ENCODE measurements at places on chromosomes 2 and 18.
A peak's percentile ranks its signal among the peaks of the same experiment; 100 is the strongest.

DNA sequence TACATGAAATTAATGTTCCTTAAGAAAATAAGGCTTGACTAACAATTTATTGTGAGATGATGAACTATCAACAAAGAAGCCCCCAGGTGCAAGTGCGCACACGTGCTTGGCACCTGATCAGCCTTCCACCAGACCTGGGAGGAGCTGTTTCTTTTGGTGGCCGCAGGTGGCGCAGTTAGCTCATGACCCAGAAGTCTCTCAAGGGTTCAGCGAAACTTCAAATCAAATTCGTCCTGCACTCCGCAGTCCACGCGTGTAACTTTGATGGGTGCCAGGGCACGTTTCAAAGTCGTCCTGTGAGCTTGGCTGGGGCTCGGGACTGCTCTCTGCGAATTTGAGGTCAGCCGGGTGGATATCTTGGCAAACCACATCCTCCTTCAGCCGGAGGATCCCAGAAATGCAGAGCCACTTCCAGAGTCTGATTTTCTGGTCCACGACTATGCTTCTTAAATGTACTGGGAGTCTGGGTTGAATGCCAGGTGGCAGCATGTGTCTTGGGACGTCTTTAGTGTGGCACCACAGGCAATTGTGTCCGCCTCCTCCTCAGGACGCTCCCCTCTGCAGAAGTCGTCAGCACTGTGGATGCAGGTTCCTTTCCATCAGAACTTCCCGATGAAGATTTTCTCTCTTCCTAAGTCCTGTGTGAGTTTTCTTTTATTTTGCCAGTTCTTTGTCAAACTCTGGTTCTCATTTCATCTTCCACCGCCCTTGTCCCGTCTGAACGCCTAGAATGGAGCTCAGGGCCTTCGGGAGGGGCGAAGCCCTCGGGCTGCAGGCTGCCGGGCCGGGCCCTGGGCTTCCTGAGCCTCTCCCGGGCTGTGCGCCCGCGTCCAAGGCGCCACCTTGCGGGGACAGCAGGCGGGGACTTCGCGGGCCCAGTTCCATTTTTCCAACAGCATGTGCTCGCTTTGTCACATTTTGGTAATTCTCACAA, 61.3 kb upstream of the RAPGEF4 start:
- no peak for DNase-seq

DNA sequence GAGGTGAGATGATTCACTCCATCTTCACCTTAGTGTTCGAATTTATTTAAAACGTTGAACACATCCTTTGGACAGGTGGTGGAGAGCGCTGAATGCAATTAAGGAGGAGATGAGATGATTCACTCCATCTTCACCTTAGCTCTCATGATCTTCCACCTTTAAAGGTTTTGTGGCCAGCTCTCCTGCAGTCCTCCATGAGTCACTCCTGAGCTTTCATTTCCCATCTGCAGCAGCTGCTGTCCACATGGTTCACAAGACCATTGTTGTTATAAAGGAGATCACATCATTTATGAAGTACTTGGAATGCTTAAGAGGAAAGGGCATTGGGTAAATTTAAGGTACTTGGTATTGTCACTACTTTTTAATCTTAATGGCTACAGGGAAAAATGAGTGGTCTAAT, 298.5 kb downstream of the PAX3 start:
- no peak for DNase-seq

DNA sequence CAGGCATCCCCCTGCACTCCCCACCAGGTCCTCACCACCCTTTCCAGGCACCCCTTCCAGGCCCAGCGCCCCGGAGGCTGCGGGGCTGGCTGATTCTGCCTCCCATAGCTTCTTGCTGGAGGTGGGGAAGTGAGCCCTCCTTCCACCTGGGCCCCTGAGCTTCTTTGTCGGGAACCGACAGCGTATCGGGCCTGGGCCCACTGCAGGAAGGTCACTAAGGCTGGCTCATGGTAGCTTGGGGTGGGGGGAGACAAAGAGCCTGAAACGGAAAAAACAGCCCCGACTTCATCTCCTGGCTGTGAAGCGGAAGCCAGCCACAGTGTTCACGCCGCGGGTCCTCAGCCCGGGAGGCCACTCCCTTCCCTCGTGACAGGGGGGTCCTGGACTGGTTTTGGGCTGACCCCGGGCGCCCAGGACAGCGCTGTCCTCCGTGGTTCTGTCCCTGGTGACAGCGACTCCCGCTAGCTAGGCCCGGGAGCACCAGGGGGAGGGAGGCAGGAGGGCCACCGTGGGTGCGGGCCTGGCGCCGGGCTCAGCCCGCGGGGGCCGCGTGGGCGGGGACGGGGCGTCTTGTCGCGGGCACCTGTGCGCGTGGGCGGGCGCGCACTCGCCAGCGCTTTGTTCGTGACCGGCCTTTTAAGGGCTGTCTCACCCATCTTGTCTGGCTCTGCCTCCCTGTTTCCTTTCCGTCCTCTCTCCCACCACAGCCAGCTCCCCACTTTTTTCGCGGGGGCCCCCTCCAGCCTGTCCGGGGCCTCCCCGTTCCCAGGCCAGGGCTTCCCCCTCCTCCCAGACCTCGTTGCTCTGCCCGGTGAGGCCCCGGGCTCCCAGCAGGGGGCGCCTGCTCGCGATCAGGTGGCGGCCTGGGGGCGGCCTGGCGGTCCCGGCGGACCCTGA, 64.9 kb downstream of the DNMT3A start:
- DNase-seq: peak; percentile 52

GRCh38 chr2:23399674-23400261, 14.8 kb downstream of the KLHL29 start:
- DNase-seq: no peak

DNA sequence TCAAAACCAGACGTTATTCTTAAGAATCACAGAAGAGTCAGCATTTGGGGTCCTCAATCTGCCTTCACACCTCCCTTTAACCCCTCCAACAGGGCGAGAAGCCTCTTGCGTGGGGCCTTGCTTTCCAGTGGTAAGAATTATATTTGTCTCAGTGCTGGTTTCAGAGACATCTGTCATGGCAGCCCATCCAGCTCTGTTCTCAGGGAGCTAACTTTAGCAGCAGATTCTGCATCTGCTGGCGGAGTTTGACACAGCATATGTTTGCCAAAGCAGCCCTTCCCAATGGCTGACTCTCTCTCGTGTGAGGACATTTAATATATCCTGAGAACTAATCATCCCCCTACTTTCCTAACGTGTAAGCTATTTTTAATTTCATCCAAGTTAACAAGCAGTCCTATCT, 91.5 kb upstream of the BCL11A start:
- DNase-seq: no peak

GRCh38 chr2:26017464-26018183, 16.3 kb upstream of the RAB10 start:
- no peak for DNase-seq

DNA sequence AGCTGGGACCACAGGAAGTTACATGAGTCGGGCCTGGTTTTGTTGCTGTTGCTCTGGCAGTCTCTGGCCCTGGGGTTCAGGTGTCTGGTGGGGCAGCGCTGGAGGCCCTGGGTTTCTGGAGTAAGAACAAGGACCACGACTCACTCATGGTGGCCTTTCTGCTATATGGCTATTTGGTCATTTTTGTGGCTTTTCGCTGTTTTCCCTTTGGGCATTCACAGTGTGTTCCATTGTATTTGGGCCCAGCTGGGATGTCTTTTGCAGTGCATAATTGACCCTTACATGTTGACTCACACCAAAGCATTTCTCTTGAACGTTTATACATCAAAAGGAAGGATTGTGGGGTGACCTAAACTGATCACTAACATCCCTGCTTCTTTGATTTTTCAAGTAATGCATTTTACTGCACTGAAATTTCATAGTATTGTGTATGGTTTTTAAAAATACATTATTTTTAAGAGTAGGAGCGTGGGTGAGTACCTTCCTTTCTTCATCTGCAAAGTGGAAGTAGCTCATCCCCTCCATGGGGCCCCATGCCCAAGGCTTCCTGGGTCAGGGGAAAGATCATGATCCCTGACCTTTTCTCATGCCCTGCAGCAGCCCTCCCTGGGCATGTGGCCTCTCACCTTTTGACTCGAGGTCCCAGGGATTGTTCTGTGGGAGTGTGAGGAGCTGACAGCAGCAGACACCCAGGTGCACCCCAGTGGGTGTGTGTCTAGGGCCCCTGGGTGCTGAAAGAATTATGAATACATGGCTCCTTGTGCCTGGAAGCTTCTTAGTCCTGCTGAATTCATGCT, 225.5 kb downstream of the AGAP1 start:
- DNase-seq: no peak

DNA sequence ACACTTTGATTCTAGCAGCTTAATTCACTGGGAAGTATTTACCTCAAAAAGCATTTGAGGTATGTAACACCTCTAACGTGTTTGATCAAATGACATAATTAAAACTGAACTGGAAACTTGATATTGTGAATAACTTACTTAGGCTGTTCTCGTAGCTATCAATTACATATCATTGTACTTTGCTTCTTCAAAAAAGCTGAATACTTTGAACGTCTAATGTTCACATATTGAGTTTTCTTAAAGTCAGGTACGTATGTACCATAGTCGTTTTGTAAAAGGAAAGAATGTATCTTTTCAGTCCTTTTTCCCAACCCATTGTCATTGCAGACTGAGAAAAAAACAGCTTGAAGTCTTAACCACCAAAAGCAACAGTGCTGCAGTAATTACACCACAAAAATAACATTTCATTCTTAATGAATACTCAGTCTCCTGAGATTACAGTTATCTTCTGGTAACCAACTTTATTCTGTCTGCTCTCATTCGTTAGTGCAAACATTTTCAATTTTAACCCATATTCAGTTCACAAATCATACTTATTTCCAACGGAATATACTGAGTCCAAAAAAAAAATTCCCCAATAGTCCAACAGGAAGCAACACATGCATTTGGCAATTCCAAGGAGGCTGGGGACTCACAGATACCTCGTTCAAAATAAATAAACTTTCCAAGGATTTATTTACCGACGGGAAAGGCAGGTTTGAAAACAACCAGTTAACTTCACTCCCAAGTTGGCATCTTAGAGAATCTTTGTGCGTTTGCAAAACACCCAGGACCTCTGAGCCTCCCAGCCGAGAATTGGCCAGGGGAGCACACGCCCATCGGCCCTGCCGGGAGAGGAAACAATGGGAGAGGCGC, 1.1 kb downstream of the CHN1 start:
- DNase-seq: no peak

DNA sequence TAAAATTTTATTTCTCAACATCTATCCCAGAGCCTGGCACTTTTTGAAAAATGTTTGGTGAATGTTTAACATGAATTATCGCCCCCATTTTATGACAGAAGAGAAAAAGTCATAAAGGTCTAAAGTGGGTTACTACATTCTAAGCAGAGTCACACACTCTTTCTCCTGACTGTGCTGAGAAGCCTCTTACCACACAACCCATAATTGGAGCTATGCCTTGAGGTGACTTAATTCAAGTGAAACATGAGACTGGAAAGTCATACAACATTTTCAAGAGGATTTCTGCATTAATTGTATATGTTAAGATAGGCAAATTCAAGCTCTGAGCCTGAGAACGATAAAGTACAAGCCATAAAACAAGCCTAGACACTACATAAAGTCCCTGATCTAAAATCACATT, 3.1 kb upstream of the DSEL start:
- DNase-seq: no peak

GRCh38 chr2:139367416-139367815, 587.2 kb upstream of the NXPH2 start:
- DNase-seq: no peak
